AG04450 (cell line): ENCODE measurements at places on chromosomes 2 and 18.

- DNase-seq: no peak
Measured at GRCh38 chr2:140596447-140596846, 1534.4 kb downstream of the LRP1B start.

GRCh38 chr2:37552339-37552738 lies 119.1 kb downstream of the CDC42EP3 start:
- no peak for DNase-seq

- no peak for DNase-seq
Measured at GRCh38 chr2:10533811-10534321, 85.7 kb upstream of the ODC1 start.

DNA sequence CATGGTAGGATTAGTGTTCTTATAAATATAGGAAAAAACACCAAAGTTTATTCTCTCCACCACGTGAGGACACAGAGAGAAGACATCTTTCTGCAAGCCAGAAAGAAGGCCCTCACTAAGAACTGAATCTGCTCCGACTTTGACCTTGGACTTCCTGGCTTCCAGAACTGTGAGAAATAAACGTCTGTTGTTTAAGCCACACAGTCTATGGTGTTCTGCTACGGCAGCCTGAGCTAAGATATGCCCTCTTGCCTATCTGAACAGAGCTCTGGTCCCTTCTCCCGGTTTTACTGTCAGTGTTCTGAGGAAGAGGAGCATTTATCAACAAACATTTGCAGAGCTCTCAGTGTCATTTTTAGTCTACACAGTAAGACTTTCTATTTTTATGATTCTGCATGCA lies 131.3 kb downstream of the DOK6 start:
- DNase-seq: no peak

DNA sequence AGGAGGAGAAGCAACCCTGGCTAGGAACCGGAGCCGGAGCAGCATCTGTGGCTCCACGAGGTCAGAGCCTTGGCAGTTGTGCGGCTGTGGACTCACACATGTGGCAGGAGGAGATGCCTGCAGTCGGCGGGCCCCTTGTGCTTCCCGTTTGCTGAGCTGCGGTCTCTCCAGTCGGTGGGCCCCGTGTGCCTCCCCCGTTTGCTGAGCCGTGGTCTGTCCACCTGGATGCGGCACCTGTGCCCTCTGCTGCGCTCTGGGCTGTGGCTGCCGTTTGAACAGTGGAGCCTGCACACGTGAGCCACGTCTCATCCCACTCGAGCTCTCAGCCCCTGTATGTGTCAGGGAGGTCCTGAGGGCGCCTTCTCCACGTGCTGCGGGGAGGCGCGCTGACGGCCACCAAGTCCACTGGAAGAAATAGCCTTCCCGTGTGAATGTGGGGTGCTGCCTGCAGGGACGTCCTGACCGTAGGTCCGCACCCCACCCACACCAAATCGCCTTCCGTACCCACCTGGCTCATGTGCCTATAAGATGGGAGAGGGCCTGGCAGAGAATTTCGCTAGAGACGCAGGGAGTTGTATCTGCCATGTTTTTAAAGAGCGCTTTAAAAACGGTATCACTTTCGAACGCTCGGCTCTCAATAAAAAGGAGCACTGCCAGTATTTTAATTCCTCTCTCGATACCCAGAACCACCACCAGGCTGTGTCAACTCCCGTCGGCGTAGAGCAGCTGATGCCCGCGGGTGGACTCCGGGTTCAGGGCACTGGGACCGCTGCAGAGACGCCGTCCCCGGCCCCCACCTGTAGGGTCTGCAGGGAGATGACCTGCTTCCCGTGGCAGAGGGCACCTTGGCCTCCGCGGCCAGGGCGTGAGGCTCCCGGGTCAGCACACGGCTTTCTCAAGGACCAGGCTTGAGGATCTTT lies 117.0 kb downstream of the NFATC1 start:
- DNase-seq: no peak

DNA sequence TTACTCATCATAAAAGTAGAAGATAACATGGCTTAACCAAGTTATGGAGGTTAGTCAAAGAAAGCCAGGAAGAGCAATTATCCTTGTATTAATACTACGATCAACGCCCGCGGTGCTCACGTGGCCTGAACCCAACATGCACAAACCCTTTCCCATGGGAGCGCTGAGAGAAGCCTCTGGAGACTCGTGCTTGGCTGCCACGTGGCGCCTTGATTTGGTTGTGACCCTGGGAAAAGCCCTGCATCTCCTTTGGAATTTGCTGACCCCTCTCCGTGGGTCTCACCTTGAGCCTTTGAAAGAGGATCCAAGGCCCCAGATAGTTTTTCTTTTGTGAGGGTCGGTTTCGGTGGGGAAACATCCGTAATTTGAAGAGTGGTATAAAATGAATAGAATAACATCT lies 255.6 kb downstream of the DCDC2C start:
- DNase-seq: no peak

GRCh38 chr18:3450012-3450798 lies at the start of gene TGIF1:
TSS of gene TGIF1 (plus strand) at chr18:3450172. CDS start at chr18:3450490, 318 bp downstream.
- no peak for DNase-seq

- DNase-seq: no peak
Measured at GRCh38 chr18:13245481-13246000, 27.0 kb downstream of the LDLRAD4 start.

DNA sequence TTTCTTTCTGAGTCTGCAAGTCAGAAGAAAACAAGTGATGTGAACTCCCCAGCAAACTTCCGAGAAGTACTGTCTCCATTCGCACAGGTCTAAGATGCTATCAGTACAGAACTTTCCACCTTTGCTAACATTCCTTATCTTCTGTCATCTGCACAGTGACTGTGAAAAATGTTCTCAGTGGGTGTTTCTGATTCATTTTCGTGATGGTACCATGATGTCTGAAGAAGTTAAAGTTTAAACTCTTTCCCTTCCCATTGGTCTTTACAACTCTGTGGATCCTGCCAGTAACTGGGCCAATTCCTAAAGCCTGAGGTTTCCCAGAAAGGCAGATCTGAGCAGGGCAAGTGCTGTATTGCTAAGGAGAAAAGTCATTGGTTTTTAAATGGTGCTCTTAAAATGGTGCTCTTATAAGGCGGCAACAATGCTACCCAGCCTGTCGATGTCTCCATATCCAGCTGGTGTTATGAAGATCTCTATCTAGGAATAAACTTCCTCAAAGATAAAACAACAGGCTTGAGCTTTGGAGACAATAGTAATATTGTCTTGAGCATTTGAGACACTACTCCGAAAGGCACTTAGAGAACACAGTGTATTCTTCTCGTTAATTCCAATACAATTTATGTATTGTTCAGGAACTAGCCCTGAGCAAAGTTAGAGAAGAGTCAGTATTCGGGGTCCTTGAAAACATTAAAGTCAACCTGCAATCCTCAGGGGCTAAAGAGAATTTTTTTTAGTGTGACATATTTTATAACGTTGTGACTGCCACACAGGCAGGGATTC lies 232.3 kb downstream of the OSR1 start:
- DNase-seq: no peak

DNA sequence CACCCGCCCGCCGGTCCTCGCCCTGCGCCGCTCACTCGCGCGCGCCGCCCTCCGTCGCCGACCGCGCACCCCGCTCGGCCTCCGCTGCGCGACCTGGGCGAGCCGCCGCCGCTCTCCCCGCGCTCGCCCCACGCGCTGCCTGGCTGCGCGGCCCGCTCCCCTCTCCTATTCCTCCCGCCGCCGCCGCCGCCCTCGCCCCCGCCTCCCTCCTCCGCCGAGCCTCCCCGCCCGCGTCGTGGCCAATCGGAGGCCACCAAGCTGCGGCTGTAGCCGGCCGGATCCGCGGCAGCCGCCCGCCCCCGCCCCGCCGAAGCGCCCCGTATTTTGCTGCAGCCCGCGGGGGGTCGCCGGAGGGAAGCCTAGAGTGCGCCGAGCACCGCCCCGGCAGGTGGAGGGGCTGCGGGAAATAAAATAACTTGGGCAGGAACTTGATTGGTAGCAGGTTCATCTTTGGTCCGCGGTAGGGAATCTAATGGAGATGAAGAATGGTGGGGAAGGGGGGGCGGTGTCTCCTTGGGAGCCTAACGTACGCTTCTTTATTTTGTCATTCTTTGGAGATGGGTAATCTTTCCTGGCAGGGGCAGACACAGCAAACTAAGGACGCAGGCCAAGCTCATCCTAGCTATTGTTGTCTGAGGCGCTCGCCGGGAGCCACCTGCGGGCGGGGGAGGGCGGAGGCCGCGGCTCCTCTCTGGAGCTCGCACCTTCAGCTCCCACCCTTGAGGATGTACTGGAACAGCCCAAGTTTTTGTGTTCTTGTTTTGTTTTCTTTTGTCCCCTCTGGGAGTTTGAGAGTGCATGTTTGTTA lies 1.1 kb upstream of the CDH2 start:
- DNase-seq: no peak

DNA sequence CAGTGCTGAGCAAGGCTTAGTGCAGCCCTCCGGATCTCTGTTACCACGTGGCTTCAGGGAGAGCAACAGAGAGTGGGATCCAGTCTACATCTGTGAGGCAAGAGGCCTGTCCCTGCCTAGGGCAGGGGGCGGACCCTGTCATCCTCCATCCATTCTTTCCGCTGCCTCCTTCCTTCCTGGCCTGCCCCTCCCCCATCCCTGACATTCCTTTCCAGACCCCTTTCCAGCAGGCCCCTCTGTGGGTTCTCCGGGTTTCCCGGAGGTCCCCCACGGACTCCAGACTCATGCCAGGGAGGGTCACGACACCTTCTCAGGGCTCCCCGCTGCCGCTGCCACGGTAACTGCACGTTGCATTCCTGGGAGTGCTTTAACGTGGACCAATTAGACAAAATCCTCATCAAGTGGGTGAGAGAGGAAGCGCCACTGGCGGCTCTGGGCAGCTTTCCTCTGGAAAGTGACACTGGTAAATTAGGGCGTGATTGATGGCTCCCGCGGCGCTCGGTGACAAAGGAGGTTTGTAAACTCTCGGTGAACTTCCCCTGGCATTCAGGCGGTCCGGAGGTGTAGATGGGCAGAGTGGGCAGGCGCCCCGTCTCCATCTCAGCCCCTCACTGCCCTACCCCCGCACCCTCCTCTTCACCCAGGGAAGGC lies 11.4 kb downstream of the ATOH8 start:
- DNase-seq: no peak

- no peak for DNase-seq
Measured at GRCh38 chr2:40797120-40797519, 345.2 kb upstream of the SLC8A1 start.

- DNase-seq: no peak
Measured at GRCh38 chr2:134074619-134075018, 179.3 kb upstream of the MGAT5 start.

GRCh38 chr2:215436705-215437565 lies 1.1 kb upstream of the FN1 start:
- no peak for DNase-seq

- peak; percentile 6 for DNase-seq
Measured at GRCh38 chr18:8301427-8302172, 307.6 kb upstream of the RAB12 start.
